ENCODE measurements at places on chromosomes 7 and 10.

GRCh38 chr10:69715156-69715898 lies 85.3 kb downstream of the FAM241B start:
- no peak for DNase-seq

DNA sequence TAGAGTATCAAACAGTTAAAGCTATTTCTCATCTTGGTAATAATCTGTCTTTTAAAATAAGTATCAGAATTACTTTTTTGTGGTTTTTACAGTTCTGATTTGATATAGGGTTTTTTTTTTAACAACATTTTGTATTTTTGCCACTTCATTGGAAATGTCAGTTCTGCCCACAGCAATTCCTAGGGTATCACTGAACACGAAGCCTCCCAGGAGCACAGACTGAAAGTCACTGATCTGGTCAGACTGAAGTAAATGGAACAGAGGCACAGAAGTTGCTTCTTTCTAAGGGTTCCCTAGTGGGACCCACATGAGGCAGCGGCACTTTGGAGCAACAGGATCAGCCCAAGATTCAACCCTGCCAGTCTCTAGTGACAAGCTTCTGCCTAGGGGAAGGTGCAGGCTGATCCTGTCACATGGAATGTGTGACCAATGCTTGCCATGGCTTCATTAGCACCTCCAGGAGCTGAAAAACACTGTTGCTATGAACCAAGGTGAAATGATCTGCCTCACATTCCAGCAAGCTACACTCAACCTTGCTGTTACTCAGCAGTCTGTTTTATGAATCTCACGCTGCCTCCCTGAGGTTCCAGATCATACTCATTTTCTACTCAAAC lies 273.4 kb upstream of the CSTF2T start:
- DNase-seq: no peak

DNA sequence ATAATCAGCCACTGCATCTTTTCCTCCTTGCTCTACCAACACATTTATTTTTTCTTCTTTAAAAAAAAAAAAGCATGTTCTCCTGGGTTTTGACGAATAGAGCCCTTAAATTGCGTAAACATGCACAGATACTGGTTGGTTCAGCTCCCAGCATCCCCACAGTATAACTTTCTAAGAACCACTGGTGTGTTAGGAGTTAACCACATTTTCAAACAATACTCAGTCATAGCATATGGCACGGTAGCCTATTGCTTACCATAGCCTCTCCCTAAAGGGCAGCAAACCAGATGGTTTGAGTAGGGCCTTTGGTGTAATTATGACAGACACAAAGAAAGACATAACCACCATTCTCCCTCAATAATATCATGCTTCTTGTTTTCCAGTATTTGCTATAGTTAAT lies 145.0 kb downstream of the LRRC4 start:
- no peak for DNase-seq

- DNase-seq: no peak
Measured at GRCh38 chr7:138951953-138952352, 29.2 kb downstream of the KIAA1549 start.

DNA sequence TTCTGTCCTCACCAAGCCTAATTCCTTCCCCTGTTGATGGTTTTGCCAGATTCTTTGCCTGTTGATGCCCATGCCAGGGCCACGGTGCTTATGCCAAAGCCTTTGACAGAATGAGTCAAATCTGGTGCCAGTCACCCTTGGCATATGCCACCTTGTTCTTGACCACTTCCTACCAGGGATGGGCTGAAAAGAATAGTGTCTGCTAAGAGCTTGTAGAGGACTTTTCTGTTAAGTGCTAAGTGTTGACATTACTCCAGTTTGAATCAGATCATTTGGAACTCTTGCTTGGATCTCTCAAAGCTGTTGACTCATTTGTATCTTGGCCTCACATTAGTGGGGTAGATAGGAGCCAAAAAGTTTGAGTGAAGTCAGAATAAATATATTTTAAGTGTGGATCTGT lies 661.2 kb downstream of the AUTS2 start:
- DNase-seq: no peak

DNA sequence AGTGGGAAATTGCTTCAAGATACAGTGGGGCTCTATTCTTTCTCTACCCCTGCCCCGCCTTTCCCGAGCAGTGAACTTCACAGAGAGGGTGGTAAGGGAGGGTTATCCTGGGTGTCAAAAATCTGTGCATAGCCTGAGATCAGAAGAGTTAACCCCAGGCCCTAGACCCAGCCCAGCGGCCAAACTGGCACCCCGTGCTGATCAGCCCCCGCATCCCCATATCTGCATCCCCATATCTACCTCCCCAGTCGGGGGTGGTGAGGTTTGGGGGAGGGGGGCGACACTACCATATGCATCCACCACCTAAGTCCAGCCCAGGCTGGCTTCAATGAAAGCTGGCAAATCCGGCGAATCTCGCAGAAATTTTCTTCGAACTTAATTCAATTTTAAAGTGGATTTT lies 7.0 kb upstream of the DLX6 start:
- no peak for DNase-seq

GRCh38 chr10:133328358-133329343 lies 8.0 kb downstream of the CALY start:
- no peak for DNase-seq

DNA sequence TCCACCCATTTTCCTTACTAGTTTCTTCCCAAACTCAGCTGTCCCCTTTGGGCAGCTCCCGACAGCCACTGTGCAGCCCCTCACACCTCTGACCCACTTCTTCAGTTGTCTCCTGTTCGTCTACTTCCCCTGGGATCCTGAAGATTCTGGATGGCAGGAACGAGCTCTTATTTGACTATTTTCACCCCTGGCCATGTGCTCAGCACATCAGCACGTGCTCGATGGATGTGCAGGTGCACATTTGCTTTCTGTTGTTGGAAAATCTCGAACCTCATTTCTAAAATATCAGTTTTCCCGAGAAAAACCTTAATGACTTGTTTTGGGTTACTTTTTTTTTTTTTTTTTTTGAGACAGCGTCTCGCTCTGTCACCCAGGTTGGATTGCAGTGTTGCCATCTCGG lies 31.8 kb upstream of the RBM33 start:
- no peak for DNase-seq

- DNase-seq: no peak
Measured at GRCh38 chr10:91613411-91614187, 19.3 kb downstream of the PPP1R3C start.
